ENCODE measurements at places on chromosomes 12 and 14.

DNA sequence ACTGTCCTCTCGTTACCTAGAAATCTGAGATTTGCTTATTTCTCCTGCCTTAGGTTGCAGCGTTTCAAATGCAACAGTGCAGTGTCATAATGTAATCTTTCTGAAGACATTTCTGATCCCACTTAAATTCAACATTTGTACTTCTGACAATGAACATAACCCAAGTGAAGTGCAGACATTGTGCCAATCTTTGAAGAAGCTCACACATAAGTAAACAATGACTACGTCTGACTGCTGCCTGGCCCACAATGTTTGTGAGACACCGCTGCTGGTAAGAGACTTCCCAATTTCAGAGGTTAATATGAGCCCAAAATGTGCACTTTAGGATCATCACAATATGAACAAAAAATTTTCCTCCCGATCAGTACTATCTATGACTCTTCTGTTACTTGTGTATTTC, 84.6 kb upstream of the BCL2L14 start:
- DNase-seq = no peak

GRCh38 chr12:121789800-121790728, 3.4 kb downstream of the RHOF start:
- DNase-seq = peak; percentile 84

- DNase-seq = no peak
These were observed 108.4 kb downstream of the SINHCAF start for GRCh38 chr12:31217356-31218130.

DNA sequence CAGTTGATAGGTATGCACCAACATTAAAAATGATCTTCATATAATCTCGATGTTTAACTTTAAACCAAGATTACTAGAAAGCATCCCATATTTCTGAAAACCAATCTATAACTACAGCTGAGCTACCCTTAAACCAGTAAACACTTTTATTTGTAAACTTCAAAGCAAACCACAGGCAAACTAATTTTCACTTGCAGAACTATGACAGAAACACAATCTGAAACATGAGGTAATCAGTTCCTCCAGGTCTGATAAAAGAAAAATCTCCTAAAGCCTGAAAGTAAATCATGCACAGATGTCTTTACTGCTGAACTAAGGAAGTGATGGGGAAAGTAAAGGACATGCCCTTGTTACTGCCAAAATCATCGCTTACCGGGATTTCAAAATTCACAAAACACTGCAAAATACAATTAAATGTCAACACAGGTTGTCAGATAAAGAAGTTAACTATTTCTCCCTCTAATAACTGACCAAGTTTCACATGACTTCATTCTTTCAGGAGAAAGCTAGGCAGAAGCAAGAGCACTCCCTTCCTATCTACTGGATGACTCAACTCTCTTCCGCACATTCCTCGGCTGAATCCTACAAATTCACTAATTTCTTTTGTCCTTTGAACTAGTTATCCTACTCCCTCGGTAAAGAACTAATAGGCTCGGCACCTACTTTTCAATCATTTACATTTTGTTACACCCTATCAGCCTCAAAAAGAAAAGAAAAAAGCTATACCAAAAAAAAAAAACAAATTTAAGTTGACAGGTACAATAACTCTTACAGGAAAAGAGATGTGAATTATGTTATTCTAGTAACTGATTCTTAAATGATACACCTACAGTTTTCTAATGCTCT, 1.4 kb downstream of the EEA1 start:
- no peak for DNase-seq

DNA sequence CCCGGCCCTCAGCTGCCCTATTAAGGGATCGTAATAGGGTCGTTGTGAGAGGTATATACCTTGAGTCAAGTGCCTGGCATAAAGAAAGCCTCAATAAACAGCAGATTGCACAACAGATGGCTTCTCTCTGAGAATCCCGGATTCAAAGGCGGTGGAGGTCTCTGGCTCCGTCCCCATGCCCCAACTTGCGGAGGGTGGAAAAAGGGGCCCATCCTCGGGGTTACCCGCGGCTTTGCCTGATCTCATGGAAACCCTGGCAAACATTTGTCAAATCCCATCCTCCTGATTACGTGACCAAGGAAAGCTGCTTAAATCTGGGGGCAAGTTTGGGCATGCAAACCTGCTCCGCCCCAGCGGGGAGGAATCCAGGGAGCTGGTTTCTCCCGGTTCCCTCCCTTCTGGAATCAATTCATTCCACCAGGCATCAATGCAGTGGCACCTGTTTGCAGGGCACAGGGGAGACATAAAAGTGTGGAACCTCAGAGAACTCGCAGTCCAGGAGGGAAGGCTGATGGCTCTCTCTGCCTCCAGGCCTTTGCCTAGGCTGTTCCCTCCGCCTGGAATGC, 12.3 kb downstream of the TRPV4 start:
- DNase-seq = no peak

DNA sequence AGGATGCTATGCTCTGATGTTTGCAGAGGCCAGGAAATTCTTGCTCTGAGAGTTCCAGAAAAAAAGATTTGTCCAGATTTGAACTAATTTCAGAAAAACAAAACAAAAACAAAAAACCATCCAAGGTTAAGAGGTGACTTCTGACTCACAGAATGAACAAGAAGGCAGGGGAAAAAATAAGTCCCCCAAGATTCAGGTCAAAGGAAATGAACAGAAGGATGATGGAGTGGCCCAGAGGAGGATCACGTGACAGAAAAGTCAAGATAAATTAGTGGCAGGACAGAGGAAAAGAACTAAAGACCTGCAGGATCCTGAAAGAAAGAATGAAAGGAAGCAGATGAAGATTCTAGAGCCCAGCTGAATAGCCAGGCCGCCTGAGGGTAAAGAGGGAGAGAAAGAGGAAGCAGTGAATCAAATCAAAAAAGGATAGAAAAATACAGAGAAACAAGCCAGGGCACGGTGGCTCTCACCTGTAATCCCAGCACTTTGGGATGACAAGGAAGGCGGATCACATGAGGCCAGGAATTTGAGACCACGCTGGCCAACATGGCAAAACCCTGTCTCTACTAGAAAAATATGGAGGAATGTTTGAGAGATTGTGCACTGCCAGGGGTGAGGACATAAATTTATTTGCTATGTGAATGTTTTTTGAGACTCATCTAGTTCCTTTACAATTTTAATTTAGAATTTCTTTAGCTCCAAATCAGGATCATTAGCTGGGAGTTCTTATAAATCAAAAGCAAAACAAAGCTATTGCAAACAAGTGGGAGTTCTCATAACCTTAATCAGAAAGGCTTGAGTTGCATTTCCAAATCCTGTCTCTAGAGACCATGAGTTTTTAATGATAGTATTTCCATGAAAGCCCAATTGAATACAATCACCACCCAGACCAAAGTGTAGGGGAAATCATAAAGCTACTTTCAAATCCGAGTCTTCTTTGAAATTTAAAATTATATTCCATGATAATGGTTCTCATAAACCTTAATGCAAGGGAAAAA, 217.1 kb upstream of the PLEKHG7 start:
- no peak for DNase-seq
